Fibroblast of villous mesenchyme (primary cell): ENCODE measurements at places on chromosomes 13 and 19. TPM values are rescaled to one million over a fixed set of nuclear protein-coding genes. Genes with fewer than 3 reads are reported as not detected.

The ZSCAN4 gene
- not detected in 2 replicates for total RNA-seq

The HIF3A gene
- 0.43 and 0.64 TPM in 2 replicates for total RNA-seq

The SLAIN1 gene
- total RNA-seq, result not detected in 2 replicates

The ALG11 gene
- 20.0 and 26.3 TPM in 2 replicates for total RNA-seq

The PCSK4 gene
- 1.3 and 1.9 TPM in 2 replicates for total RNA-seq

The FCAR gene
- not detected in 2 replicates for total RNA-seq
